ENCODE measurements at places on chromosomes 16 and 17.

DNA sequence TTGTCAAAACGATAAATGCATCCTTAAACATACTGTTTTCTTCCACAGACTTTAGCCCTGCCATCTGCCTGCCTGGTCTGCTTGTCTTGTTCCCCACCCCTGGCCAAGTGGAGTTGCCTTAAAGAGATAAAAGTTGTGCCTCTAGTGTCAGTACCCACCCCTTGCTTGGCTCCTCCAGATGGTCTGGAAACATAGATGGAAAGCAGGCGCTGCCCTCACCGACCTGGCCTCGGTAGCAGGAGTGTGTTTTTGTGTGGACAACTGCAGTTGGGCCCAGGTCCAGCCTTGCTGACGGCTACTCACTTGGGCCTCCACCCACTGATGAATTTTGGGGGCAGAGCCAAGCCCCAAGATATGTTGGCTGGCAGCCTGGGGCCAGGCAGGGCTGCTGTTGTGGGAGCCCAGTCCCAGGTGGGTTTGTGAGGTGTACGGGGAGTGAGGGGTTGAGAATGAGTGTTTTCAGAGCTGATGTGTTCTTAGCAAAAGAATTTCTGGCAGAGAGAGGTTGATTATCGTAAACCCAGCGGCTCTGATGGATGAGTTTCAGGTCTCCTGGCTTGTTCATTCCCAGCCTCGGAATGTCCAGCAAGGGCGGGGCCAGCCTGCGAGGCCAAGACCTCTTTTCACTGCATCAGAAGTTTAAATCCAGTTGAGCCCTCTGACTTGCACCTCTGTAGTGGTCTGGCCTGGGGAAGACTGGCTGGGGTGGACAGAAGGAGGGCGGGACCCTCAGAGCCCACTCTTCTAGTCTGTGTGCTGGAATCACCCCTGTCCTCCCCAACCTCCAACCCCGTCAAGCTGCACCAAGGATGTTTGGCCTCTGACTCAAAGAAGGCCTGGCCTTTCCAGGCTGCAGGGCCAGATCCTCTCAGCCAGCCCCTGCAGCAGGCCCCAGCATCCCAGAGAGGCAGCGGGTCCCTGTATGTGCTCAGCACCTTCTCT is 179.7 kb downstream of the RAB11FIP4 start:
- DNase-seq: no peak

DNA sequence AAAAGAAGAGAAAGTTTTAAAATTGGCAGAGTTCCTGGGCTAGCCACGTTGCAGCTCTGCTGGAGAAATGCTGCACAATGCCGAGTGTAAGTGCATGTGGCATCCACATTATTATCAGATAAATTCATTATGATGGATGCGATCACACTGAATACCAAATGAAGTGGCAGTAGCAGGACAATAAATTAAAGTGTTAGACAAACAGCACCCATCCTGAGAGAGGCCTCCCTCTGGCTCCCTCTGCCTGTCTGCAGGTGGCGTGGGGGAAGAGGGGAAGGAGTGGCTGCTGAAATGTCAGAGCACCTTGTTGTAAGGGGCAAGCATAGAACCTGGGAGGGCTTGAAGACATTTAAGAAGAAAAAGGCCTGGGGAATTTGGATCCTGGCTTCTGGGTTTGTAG is 324.1 kb downstream of the HAPSTR1 start:
- no peak for DNase-seq

DNA sequence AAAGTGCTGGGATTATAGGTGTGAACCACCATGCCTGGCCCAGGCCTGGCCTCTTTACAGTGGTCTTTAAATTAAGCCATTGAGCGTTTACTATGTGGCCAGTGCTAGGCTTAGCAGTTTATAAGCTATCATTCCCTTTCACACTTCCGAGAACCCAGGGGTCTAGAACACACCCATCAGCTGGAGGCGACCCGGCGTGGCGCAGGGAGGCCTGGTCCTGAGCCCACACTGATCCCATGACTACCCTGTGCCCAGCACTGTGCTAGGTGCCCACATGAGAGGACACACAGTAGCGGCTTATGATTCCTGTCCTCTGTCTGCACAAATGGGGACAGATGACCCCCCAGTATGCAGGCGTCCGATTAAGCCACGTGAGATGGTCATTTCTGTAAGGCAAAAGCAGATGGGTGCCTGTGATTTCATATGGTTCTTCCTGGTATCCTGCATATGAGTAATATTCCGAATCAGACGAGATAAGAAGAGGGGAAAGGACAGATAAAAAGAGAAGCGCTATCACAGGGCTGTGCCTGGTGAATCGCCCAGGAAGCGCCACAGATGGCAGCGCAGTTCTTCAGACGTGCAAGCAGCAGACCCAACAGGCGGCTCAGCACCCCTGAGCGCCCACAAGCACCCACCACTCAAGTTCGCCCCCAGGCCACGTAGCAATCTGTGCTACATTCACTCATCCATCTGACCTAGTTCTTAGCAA is 5.3 kb downstream of the OSGIN1 start:
- no peak for DNase-seq

- peak; percentile 37 for DNase-seq
These were observed 658 bp downstream of the TNFRSF12A start for GRCh38 chr16:3020604-3021448.

GRCh38 chr17:47208744-47209488 is at the start of gene MYL4:
MYL4 (plus strand) TSS chr17:47209348; CDS start chr17:47209423, 75 bp downstream.
- no peak for DNase-seq

GRCh38 chr17:16314189-16314588 is 39.1 kb downstream of the CENPV start:
- DNase-seq: no peak
